ENCODE measurements at places on chromosomes 2 and 18.
A peak's percentile ranks its signal among the peaks of the same experiment; 100 is the strongest.

DNA sequence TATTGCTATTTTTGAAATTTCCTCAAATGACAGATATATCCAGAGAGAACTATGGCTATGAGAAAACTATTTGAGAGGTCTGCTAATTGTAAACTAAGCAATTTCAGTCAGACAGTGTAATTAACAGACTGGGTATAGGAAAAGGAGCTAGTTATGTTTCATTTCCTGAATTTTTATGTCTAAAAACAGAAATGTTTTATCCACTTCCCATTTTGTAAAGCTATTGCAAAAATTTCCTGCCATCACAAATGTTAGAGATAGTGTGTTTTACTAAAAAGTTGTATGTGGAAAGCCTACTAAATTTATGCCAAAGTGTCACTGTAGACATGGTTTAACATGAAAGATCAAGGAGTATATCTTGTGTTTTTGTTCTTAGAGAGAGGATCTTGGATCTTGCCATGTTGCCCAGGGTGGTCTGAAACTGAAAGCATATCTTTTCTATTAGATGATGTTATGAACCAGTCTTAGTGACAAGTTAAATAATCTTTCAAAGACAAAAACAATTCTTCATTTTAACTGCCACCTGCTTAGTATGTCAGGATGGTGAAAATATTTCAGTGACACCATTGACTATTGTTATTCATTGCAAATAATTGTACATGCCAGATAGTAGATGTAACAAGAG lies 40.5 kb upstream of the ITPRID2 start:
- DNase-seq = no peak

DNA sequence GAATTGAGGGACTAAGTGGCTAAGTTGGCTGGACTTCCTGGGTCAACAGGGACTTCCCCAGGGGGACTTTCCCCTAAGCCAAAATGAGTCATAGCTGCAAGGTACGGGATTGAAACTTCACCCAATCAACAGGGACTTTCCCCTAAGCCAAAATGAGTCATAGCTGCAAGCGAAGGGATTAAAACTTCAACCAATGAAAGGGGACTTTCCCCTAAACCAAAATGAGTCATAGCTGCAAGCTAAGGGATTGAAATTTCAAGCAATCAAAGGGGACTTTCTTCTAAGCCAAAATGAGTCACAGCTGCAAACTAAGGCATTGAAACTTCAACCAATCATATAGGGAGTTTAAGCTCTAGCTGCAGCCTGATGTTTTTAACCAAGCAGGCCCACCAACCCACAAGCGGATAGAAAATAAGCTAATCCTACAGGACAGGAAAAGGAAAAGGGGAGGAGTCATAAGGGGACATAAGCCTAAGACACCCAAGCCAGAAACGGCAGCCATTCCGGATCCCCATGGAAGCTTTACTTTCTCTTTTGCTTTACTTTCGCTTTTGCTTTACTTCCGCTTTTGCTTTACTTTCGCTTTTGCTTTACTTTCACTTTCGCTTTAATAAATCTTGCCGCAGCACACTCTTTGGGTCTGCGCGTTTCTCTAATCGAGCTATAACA lies 1375.4 kb upstream of the CELF4 start:
- peak; percentile 15 for DNase-seq

DNA sequence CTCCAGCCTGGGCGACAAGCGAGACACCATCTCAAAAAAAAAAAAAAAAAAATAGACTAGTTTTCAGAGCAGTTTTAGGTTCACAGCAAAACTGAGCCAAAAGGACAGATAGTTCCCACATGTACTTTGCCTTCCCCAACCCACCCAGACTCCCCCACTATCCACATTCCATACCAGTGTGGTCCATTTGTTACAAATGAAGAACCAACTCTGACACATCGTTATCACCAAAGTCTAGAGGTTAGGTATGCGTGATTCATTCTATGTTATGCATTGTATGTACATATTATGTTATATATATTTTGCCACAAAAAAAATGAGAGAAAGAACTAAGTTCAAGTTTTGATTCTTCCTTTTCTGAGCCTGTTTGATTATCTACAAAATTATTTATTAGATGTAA lies 3.5 kb downstream of the DUSP11 start:
- no peak for DNase-seq

DNA sequence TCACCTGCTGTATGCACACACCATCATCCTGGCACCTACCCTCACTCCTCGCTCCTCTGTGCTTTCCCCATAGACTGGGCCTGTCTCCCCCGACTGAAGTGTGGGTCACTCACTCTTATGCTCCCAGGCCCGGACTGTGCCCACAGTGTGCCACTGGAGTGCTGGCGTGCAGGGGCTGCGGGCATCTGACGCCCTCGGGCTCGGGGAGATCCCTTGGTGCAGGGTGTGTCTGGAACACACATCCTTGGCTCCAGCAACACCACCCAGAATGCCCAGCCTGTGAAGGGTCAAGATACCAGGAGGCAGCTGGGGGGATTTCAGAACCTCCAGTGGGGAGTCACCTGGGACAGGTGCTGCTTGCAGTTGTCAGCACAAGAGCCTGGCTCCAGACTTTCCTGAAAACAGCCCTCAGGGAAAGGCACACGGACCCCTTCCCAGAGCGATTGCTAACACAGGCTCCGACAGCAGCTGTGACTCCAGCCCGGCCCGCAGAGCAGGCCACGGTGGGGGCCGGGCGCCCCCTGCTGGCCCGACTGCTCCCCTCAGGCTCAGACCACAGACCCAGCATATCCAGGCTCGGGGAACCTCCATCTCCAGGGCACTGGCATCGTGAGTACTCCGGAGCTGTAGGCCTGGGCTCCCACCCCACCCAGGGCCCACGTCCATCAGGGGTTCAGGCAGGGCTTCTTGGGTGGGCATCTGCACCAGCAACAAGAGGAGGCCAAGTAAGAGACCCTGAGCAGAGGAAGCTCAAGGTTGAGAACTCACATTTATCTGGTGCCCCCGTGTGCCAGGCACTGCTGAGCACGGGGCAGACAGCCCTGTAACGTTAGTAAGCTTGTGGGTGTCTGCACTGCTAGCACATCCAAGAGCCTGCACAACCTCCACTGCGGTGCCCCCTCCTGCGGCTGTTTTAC lies 8.6 kb downstream of the HS1BP3 start:
- DNase-seq = peak; percentile 37

GRCh38 chr2:36963106-36963505 lies 3.2 kb downstream of the STRN start:
- no peak for DNase-seq

DNA sequence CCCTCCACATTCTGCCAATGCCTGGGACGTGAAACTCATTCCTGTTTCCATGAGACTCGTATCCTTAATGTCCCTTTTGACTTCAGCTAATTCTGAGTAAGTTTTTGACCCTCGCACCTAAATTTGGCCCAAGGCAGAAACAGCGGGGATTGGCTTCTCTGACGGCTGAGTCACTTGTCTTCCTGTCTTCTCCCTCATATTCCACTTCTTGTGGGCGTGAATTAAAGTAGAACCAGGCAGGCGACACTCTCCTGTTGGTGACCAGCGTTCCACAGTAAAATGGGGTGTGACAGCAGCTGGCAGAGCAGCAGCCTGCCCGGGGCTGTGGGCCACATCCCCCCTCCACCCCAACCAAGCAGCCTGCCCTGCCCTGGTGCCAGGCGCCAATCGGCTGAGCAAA lies 15.5 kb downstream of the TTC32 start:
- DNase-seq = no peak

- DNase-seq = no peak
These were observed 29.8 kb upstream of the KDM3A start for GRCh38 chr2:86411396-86411795.

DNA sequence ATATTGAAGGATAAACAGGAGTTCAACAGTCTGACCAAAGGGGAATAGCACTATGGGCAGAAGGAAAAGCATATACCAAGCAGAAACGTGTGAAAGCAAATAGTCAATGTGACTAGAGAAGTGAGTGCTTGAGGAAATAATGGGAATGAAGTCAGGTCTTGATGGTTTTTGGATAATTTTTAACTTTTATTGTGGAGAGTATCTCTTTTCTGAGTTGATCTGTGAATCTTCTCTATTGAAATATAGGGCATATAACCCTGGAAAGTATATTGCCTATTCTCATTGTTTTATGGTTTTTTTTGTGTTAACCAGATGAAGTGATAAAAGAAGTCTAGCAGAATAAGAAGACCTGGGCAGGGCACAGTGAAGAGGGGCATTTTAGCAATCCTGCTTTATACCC lies 16.4 kb upstream of the FABP1 start:
- no peak for DNase-seq

- no peak for DNase-seq
These were observed 39.4 kb upstream of the MAP4K3 start for GRCh38 chr2:39476524-39476923.

GRCh38 chr2:116879650-116880160 lies 934.8 kb upstream of the DDX18 start:
- DNase-seq = no peak

DNA sequence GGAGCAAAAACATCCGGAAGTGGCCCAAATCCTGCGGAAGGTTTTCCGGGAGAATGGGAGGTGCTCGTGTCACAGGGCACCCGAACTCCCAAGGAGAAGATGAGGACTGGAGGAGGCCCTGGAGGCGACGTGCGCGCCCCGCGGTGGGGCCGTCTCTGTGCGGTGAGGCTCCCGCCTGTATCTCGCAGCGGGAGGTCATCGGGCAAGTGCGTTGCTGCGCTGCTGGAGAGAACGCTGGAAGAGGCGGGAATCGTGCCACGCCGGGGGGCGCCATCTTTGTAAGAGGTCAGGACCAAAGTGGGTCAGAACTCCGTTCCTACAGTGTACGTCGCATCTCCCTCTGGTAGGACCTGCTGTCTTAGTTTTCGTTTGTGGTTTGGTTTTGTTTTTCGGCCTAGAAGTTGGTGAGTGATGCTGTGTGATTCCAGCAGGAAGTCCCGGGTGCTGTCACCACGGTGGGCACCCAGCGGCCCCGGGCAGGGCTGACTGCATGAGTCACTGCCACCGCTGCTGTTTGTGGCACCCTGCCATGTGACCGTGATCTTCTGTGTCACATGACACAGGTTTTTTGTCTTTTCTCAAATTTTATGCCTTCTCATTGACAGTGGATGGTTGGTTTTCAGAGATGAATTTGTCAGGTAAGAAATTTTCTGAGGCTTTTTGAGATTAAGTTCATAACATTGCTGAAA lies 21.5 kb upstream of the ATP9B start:
- DNase-seq = no peak

DNA sequence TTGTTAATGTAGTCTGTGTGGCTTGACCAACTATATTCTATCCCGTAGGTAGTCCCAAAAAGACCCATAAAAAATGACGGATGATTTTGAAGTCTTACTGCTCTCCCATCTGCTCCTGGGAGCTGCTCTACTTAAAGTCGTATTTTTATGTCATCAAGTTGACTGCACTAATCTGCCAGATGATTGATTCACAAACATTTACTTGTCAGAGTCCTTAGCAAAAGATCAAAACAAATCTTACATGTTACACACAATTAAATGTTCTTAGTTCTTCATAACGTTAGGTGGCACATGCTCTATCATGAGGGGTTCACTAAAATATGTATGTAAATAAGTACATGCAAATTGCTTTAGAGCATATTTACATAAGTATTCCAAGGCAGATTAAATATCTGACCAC lies 498.3 kb upstream of the LRRTM4 start:
- no peak for DNase-seq

DNA sequence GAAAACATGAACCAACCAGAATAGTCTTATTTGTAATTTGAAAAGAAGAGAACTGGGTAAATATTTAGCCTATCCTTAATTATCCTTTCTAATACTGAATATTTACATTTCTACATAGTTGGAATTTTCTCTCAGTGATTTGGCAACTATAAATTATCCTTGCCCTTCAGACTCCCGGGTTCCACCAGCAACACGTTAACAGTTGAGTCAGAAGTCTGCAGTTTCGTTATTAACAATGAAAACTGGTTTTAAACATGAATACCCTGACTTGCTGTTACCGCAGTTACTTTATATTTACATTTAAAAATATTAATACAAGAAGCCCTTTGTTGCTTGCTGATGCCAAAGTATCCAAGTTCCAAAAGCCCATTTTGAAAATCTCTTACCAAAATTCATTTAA lies 673.0 kb downstream of the ARHGAP15 start:
- no peak for DNase-seq

DNA sequence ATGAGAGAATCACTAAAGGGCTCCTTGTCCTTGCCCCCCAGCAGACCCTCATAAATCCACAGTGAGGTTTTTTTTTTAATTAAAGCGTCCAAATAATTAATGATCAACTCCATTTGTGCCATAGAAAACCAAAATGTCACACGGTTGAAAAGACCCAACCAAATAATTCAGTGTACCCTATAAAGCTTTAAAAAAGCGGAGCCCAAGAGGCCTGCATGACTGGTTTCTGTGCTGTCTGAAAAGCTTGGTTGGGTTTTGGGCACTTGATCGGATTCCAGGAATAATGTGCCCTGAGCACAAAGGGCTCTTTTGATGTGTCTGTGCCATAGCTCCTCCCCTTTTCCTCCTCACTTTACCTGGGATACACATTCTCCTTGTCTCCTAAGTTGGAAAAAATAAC lies 523.2 kb downstream of the TNS1 start:
- DNase-seq = no peak

GRCh38 chr18:6294148-6294784 lies 120.4 kb downstream of the L3MBTL4 start:
- DNase-seq = peak; percentile 12

GRCh38 chr2:3211256-3212060 lies 166.2 kb downstream of the EIPR1 start:
- no peak for DNase-seq

DNA sequence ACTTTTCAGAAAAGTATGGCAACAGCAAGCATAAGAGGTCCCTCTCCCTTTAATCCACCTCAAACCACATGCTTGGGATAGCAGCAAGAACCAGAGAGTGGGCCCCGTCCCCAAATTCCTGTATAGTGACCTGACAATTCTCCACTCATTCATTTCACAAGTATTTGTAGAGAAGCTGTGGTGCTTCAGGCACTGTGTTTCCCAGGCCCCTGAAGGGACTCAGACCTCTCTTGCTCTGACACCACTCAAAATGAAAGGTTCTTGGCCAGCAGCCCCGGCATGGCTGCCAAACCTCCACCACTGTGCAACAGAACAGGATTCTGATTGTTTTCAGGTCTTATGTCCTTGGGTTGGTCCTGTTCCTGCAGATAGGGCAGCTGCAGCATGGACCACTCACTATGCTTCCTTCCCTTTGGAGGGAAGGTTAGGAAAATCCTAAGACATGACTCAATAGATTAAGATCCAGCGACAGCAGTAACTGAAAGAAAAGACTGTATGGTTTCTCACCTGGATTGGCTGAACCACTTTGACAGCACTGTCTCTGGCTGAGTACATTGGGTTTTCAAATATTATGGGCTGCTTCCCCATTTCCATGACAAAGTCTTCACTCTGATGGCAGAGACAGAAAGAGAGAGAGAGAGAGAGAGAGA lies 67.6 kb downstream of the DHRS9 start:
- no peak for DNase-seq

- DNase-seq = no peak
These were observed 6.1 kb downstream of the CNOT11 start for GRCh38 chr2:101258804-101259203.

DNA sequence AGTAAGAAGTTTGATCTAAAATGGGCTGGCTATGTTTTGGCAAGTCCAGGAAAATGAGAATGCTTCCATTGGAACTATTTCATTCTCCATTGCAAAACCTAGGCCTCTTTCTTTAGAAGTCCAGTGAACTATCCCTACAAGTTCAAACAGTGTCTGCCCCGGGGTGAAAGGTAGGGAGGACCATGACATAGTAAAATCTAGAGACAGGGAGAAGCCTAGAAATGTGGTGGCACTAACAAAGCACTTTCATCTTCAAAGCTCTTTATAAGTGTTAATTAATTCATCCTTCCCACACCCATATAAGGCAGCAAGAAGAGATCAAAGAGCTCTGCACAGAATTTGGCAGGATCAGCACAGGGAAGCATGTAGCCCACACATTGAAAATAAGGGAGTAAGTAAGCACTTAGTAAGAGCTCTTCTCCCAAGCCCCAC lies 214.5 kb downstream of the IRS1 start:
- no peak for DNase-seq

GRCh38 chr2:193088026-193088425 lies 893.3 kb upstream of the TMEFF2 start:
- DNase-seq = no peak
